ENCODE measurements at places on chromosomes 4 and X. TPM values are rescaled to one million over a fixed set of nuclear protein-coding genes. Genes with fewer than 3 reads are reported as not detected.

The JCHAIN gene
- 0.99 TPM for total RNA-seq

The STARD8 gene
- total RNA-seq = 1.3 TPM

The FAM114A1 gene
- 1.6 TPM for total RNA-seq

The LRRC66 gene
- total RNA-seq = 0.12 TPM

The GABRG1 gene
- total RNA-seq = not detected

The FATE1 gene
- not detected for total RNA-seq

The C4orf50 gene
- 0.12 TPM for total RNA-seq

The MXRA5 gene
- total RNA-seq = not detected

The NWD2 gene
- total RNA-seq = not detected

Data from activated naive CD4-positive, alpha-beta T cell treated with anti-CD3 and anti-CD28 coated beads, Interleukin-2, amount 10 ng/mL, durations not matched to agents 5 hours and 36 hours (primary cell).